ENCODE measurements at places on chromosomes 5 and 9.

GRCh38 chr5:57244331-57244730 lies 70.5 kb downstream of the GPBP1 start:
- DNase-seq = no peak

- no peak for DNase-seq
Measured at GRCh38 chr5:179118756-179119414, 58.7 kb downstream of the ZNF354C start.

DNA sequence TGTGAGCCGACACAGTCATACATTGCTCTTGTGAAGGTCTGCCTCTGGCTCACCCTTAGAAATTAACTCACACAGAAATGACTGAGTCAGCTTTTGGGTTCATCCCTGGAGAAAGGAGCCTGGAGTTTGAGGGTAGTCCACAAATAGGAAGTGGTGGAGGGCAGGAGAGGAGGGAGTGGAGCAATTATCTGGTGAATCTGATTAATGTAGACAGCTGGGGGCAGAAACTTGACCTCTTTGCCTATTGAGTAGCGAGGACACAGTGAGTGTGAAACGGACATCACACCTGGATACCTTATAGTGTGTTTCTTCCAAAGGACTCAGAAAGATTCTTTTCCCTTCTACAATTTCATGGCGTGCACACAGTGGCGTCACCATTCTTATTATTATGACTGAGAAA lies 48.5 kb upstream of the MSX2 start:
- no peak for DNase-seq

- no peak for DNase-seq
Measured at GRCh38 chr9:23850690-23851629, 24.9 kb upstream of the ELAVL2 start.

GRCh38 chr9:32955655-32956478 lies 45.6 kb downstream of the APTX start:
- no peak for DNase-seq

GRCh38 chr9:78314953-78315870 lies 18.3 kb downstream of the PSAT1 start:
- DNase-seq = no peak

DNA sequence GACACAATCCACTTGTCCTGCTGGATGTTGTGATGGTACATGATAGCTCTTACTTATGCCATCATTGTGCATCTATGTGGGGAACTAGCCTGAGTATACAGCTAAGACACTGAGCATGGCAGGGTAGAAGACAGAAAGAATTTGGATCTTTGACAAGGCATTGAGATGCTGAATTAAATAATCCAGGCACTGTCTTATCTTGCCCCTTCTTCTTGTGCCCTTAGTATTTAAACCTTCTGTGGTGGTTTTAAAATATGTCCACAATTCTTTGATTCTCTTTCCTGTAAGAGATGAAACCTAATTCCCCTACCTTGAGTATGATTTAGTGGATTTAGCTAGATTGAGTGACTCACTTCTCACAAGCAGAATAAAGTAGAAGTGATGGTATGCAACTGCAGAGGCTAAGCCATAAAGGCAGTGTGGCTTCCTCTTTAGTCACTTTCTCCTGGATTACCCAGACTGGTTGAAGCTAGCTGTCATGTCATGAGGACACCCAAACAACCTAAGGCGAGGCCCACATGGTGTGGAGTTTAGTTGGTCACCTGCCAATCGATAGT lies 174.0 kb upstream of the NREP start:
- no peak for DNase-seq

DNA sequence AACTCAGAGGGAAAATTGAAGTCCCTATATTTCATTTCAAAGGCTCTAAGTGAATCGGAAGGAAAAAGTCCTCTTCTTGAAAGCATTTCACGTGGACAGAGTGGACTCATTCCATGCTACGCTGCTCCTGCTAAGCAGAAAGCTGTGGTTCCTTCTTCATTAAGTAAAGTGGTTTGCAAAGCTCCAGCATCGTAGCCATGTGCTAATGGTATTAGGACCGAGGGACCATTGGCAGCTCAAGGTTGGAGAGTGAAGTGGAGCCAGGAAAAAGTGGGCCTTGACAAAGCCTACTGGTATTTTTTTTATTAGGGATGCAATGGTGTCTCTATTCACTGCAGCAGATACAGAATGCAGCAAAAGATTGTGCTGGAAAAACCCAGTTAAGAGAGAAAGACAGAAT lies 16.4 kb upstream of the SEMA4D start:
- DNase-seq = no peak

DNA sequence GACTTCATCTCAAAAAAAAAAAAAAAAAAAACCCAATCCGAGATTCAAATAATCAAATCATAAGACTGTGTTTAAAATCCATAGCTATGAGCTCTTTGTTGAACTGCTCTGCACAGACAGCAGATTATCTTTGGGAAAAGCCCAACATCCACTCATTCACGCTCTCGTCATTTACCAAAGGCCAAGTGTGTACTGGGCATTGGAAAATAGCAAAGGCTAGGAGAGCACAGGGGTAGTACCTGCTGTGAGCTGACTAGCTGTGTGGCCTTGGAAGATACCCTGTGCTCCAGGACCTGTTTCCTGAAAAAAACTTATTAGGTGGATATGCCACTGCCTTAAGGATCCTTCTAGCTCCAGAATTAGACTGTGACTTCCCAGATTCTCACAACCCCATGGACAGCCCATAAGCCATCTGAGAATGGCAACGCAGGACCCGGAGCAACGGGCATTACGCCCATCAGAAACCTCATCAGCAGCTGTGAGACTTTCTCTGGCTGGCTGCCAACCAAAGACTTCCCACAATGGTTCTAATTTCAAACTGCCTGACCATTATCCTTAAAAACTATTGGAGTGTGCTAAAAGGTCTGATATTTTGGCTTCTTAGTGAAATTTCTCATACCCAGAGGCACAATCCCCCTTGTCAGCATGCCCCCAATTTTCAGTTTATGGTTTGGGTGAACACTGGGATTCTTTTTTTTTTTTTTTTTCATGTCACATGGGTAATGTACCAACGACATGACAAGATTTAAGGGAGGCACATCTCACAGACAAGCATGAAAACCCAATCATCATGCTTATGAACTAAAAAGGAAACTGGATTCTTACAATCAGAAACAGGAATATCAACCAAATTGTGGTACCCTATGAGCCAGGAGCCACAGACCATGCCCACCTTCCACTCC lies 16.8 kb downstream of the SERINC5 start:
- DNase-seq = no peak

DNA sequence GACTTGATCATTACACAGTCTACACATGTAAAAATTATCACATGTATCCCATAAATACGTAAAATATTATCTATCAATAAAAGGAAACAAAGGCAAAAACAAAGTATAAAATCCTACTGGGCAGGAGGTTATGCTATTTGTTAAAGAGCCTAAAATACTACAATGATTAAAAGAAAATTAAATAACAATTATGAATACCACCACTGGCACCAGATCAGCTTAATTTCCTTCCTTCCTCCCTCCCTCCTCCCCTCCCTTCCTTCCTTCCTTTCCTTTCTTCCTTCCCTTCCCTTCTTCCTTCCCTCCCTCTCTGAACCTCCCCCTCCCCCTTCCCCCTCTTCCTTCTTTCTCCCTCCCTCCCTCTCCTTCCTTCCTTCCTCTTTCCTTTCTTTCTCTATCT lies 127.3 kb downstream of the HOMER1 start:
- no peak for DNase-seq
